ENCODE measurements at places on chromosomes 6 and 20. TPM values are rescaled to one million over a fixed set of nuclear protein-coding genes. Genes with fewer than 3 reads are reported as not detected.

DNA sequence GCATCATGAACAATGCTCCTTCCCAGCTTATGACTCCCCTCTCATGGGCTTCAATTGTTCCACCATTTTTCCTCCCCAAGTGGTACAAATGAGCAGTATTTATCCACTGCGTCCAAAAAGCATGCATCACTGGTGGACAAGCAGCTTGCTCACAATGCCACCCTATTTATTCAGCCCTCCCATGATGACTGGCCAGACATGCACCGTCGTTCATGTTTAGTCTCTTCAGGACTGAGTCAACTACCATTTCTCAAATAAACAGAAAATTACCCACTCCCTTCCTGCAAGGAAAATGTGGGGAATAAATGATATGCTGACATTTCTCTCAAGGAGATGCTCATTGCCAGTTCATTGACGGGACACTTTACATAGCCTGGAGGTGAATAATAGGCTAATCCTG is 300.4 kb downstream of the C6orf118 start:
- no peak overlapping the region for H3K4me3 ChIP-seq
- no peaks in the 10 kb centered on the region for H3K27me3 ChIP-seq
- H3K36me3 ChIP-seq: no peaks in the 10 kb centered on the region
- no peaks in the 10 kb centered on the region for H3K4me1 ChIP-seq
- H3K27ac ChIP-seq: no peak overlapping the region
- no peak for DNase-seq

DNA sequence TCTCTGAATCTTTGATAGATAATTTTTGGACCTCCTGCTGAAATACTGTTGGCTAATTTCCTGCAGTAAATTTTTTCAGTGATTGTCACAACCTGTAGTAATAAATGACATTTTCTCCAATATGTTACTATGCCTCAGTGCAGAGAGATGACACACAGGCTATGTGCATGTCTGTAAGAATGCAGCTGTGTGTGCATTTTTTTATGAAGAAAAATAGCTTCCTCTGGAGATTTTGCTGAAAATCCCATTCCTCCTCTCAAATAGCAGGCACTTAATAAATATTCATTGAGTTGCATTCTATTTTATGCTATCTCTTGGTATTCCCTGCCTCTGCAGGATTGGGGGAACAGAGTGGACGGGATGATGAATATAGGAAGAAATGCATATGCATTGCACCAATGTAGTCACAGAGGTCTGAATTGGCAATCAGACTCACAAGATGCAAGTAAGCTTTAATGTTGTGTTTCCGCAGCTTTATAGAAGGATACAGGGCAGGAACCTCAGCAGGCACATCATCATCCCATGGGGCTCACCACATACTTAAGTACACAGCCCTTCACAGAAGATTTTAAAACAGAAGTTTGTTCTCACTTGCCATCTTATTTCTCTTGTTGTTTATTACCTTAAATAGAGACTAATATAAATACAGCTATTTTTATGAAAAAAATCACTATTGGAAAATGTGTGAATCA is 474.7 kb downstream of the EPM2A start:
- no peak overlapping the region for H3K4me3 ChIP-seq
- no peaks in the 10 kb centered on the region for H3K27me3 ChIP-seq
- no peak overlapping the region for H3K27ac ChIP-seq
- no peaks in the 10 kb centered on the region for H3K36me3 ChIP-seq
- no peaks in the 10 kb centered on the region for H3K4me1 ChIP-seq

- H3K4me3 ChIP-seq: no peak overlapping the region
- DNase-seq: no peak
- no peak overlapping the region for H3K27ac ChIP-seq
- H3K27me3 ChIP-seq: no peaks in the 10 kb centered on the region
- no peaks in the 10 kb centered on the region for H3K4me1 ChIP-seq
These were observed 124.2 kb downstream of the LY86 start for GRCh38 chr6:6712449-6713403.

DNA sequence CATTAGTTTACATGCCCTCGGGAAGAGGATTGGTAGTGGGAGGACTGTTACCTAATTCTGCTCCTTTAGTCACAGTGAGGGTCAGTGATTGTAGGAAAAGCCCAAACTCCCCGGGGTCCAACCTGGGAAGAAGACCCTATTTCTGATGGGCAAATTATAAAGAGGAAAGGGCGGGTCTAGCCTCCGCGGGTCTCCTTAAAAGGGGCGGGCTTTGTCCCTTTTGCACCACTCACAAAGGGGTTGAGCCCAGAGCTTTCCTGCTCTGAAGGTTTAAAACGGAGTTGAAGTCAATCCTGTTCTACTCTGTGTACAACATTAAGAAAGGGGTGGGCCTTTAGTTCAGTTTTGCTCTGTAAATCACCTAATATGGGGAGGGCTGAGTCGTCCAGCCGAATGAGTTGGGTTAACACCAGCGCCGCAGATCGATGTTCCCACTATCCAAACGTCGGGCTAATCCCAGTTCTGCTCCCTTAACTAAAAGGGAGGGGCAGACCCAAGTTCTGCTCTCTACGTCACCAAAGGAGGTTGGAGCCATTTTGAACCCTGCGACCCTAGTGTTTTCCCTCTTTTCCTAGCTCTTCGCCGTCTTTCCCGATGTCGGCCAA is 920 bp upstream of the RNF5 start:
- peak overlapping the region; percentile 62 for H3K4me3 ChIP-seq
- H3K27ac ChIP-seq: peak overlapping the region; percentile 80
- peaks cover 5% of the 10 kb centered on the region for H3K4me1 ChIP-seq
- peak; percentile 78 for DNase-seq
- no peaks in the 10 kb centered on the region for H3K36me3 ChIP-seq

- no peaks in the 10 kb centered on the region for H3K36me3 ChIP-seq
- H3K4me1 ChIP-seq: no peaks in the 10 kb centered on the region
- peak; percentile 45 for DNase-seq
- H3K27ac ChIP-seq: no peak within 1 kb of the TSS
These were observed at the start of gene OPRM1 for GRCh38 chr6:154039231-154039842. TSS of gene OPRM1 (plus strand) at chr6:154039240. CDS start at chr6:154039545, 305 bp downstream.

GRCh38 chr6:152575621-152576150 is 61.5 kb downstream of the SYNE1 start:
- no peaks in the 10 kb centered on the region for H3K27me3 ChIP-seq
- H3K4me1 ChIP-seq: no peaks in the 10 kb centered on the region
- H3K36me3 ChIP-seq: no peaks in the 10 kb centered on the region
- no peak overlapping the region for H3K27ac ChIP-seq
- no peak overlapping the region for H3K4me3 ChIP-seq

GRCh38 chr20:23366384-23366783 is 4.4 kb downstream of the GZF1 start:
- peaks cover 73% of the 10 kb centered on the region for H3K36me3 ChIP-seq
- H3K27ac ChIP-seq: no peak overlapping the region
- no peak for DNase-seq
- H3K4me1 ChIP-seq: peaks cover 11% of the 10 kb centered on the region
- H3K4me3 ChIP-seq: no peak overlapping the region

- DNase-seq: no peak
- no peak overlapping the region for H3K4me3 ChIP-seq
- H3K36me3 ChIP-seq: no peaks in the 10 kb centered on the region
- H3K4me1 ChIP-seq: no peaks in the 10 kb centered on the region
These were observed 16.8 kb upstream of the EEF1A1 start for GRCh38 chr6:73537677-73538076.

DNA sequence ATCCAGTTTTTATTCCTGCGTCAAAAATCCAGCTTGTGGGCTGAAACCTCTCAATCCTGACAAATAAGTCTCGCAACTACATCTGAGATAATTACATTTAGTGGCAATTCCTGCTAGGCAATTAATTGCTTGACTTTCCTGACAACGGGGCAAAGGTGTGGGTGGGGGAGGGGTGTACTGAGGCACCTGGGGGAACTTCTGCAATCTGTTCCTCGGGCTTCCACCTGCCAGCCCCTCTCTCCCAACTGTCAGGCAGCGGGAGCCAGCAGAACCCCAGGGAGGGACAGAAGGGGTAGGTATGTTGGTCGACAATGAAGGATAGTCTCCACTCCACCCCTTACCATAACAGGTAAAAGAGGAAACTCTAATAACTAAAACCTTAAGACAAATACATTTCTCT is 6.8 kb downstream of the C6orf52 start:
- no peak for DNase-seq
- H3K36me3 ChIP-seq: no peaks in the 10 kb centered on the region
- H3K27ac ChIP-seq: no peak overlapping the region
- no peaks in the 10 kb centered on the region for H3K4me1 ChIP-seq
- no peaks in the 10 kb centered on the region for H3K27me3 ChIP-seq
- H3K4me3 ChIP-seq: no peak overlapping the region

- H3K27me3 ChIP-seq: peaks cover 9% of the 10 kb centered on the region
- no peak overlapping the region for H3K27ac ChIP-seq
- no peak for DNase-seq
- no peaks in the 10 kb centered on the region for H3K36me3 ChIP-seq
These were observed 104.1 kb upstream of the PTPN1 start for GRCh38 chr20:50405915-50406609.

Gene CST4
- not detected for total RNA-seq

Gene PHACTR3
- total RNA-seq: not detected

Gene MROH8
- 2.1 TPM for total RNA-seq

Gene TBC1D32
- 9.4 TPM for total RNA-seq

Gene OOEP
- not detected for total RNA-seq

Gene ARG1
- not detected for total RNA-seq

Gene USP49
- total RNA-seq: 6.4 TPM

Measured in SJCRH30 (cell line).